GM23248 (cell line): ENCODE measurements at places on chromosomes 5 and 9.

- no peak for DNase-seq
Observed at GRCh38 chr5:176744584-176744965, 65.8 kb upstream of the UNC5A start.

DNA sequence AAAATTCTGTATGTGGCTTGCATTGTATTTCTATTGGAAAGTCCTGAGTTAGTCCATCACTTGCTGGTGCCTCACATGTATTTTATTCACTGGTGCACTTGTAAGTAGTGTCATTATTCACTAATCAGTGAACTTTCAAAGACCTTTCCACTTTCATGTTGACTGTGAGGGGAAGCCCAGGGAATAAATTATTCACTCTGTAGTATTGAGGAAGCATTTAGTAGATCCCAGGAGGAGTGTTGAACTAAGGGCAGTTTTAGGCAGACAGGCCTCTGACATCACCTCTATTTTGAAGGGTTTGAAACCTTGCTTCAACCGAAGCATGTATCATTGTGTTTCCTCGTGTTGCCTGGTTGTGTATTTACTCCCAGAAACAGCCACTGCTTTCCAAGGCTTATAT is 705.4 kb upstream of the RIOK2 start:
- no peak for DNase-seq

- no peak for DNase-seq
Observed at GRCh38 chr5:158852622-158853021, 247.1 kb downstream of the EBF1 start.

- DNase-seq, result peak; percentile 72
Observed at GRCh38 chr5:137753691-137754187, 424 bp downstream of the HNRNPA0 start.

- peak; percentile 86 for DNase-seq
Observed at GRCh38 chr5:181217111-181217802, 5.8 kb upstream of the TRIM41 start.

- DNase-seq, result peak; percentile 82
Observed at GRCh38 chr5:142716963-142717362, 31.1 kb upstream of the FGF1 start.

GRCh38 chr5:111454776-111455175 is 57.6 kb downstream of the STARD4 start:
- no peak for DNase-seq

- no peak for DNase-seq
Observed at GRCh38 chr5:129216001-129216400, 121.5 kb downstream of the ISOC1 start.

- DNase-seq, result peak; percentile 89
Observed at GRCh38 chr9:16526380-16526779, 344.1 kb downstream of the BNC2 start.

- peak; percentile 57 for DNase-seq
Observed at GRCh38 chr5:160230686-160231527, 1.6 kb downstream of the FABP6 start.

DNA sequence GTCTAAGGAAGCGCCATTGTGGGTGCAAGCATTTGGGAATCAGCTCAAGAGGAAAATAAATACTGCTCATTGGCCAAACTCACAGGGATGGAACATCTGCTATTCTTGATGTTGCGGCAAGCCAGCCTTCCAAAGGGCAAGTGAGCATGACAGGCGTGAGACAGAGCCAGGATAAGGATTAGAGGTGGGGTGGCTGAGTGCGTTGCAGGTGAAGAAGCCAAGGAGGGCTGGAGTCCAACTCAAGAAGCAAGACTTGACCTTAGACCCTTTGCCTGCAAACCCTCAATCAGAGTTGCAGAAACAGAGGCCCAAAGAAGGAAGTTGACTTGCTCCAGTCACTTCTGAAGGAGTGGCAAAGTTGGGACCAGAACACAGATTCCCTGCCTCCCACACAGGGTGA is 79.4 kb downstream of the WWC1 start:
- DNase-seq, result no peak

DNA sequence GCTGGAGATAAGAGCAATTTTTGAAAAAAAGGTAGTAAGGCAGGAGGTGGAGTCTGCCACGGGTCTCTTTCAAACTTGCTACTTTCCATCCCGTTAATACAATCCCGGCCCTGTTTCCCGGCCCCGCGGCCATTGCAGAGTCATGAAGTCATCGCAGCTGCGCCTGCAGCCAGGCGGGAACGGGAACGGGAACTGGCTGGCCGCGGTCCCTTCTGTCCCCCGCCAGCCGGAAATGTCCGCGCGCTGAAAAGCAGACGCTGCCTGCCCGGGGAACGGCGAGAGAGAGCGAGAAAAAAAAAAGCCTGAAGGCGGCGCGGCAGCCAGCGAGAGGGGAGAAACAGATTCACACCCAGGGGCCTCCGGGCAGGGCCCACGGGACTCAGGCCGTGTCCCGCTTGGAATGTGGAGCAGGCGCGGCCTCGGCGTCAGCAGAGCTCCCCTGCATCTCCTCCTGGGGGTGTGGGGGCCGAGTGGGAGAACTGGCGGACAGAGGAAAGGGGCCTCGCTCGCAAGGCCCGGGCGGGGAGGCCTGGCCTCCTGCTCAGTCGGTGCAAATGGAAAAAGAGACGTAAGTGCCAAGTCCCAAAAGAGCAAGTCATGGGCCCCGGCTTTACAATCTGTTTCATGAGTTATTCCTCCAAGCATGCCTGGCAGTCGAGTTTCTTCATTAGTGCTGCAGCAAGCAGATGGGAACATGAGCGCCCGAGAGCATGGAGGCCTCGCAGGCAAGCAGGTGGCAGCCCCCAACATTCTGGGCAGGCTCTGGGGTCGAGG is 201.2 kb upstream of the GAS1 start:
- peak; percentile 91 for DNase-seq

- DNase-seq, result peak; percentile 89
Observed at GRCh38 chr9:5879419-5880181, 11.1 kb upstream of the MLANA start.

DNA sequence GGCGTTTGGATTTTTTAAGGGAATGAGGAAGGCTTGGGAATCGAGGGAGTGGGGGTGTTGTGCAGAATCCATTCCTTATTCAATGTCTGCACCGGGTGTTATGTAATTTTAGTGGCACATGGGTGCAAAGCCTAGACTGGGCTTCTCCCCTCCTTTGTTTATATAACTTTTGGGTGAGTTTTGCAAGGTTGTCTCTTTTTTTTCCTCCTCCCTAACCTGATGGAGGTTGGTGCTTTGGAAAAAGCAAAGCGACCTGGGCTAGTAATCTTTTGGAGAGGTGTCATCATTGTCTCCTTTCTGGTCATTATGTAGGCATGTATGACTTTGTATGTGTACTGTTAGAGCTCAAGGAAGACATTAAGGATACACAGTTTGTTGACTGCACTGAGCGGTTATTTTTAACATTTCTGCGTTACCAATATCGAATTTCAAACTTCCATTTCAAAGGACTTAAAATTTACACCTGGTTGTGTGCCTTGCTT is 3.1 kb downstream of the SMARCA2 start:
- no peak for DNase-seq

DNA sequence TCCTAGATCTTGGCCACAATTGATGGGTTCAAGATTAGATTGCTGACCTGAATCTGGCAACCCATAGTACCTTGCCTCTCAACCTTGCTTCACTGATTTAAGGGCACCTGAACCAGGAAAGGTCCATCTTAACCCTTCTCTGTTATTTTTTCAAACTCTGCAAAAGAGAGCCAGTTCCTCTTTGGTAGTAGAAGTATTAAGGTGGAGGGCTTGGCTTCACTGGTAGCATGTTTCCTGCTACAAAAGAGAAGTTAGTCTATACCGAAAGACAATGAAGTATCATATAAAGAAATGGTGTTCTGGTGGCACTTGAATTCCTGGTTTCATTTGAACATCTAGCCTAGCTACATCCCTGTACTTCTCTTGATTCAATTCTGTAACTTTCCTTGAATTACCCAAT is 8.5 kb downstream of the ALG2 start:
- DNase-seq, result no peak

DNA sequence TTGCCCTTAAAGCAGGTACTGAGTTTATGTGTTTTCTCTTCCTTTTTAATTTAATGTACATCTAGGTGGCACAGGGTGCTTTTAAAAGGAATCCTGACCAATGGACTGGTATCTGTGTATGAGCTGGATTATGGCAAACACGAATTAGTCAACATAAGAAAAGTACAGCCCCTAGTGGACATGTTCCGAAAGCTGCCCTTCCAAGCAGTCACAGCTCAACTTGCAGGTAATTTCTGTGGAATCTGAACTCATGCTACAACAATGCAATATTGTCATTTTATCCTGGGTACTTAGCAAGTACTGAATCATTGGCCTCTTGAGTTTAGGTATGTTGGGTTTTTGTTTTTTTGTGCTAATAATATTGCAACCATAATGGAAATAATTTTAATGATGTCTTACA is 14.4 kb upstream of the TMOD1 start:
- DNase-seq, result peak; percentile 37

DNA sequence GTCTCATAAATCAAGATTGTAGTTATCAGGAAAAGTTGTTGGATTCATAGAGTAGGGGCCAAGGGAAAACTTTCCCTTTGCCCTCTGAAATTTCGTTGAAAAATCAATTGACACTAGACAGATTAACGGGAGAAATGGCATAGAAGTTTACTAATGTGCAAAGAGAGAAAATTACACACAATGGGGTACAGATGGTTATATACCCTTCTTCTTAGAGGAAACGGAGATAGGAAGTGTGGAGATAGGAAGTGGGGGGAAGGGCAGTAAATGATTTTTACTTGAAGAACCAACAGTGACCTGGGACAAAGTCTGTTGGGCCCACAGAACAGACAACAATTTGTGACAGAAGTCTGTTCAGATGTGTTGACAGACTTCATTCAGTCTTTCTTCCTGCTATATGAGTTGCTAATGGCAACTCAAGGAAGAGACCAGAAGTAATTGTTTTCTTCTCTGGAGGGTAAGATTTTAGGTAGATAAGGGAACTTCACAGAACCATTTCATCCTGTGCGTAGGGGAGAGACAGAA is 177.9 kb downstream of the C9orf152 start:
- DNase-seq, result no peak

GRCh38 chr9:91164724-91165520 is 196.8 kb downstream of the AUH start:
- DNase-seq, result peak; percentile 97

GRCh38 chr9:118148990-118149389 is 444.8 kb downstream of the TLR4 start:
- DNase-seq, result no peak

GRCh38 chr5:57834829-57835608 is 352.4 kb upstream of the ACTBL2 start:
- no peak for DNase-seq

DNA sequence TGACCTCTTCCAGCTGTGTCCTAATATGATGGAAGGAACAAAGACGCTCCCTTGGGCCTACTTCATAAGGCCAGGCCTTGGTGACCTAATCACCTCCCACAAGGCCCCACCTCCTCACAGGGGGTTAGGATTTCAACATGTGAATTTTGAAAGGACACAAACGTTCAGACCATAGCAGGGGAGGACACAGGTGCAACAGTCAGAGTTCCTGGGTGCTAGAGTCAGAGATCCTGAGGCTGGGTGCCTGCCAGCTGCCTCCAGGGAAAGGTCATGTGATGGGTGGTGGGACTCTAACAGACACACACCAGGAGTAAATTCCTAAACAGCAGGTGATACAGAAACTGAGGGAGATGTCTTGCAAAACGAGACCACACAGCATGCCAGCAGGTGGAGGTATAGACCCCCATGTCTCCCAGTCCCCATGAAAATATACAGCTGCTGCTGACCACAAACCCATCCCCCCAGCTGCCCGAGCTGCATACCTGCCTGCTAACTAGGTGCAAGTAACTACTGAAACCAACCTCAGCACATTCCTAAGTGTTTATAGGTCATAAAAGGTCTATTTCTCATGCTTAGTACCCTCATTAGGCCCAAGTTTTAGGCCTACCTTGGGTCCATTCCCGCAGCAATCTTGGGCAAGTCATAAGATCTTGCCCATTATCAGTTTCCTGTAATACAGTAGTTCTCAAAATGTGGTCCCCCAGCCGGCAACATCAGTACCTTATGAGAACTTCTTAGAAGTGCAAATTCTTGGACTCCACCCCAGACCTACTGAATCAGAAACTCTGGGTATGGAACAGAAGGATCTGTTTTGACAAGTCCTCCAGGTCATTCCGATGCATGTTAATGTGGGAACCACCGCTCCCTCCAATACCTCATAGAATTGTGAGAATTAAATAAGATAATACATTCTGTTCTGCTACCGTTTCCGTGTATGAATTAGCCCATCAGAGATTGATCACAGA is 245.3 kb downstream of the ENC1 start:
- DNase-seq, result no peak

DNA sequence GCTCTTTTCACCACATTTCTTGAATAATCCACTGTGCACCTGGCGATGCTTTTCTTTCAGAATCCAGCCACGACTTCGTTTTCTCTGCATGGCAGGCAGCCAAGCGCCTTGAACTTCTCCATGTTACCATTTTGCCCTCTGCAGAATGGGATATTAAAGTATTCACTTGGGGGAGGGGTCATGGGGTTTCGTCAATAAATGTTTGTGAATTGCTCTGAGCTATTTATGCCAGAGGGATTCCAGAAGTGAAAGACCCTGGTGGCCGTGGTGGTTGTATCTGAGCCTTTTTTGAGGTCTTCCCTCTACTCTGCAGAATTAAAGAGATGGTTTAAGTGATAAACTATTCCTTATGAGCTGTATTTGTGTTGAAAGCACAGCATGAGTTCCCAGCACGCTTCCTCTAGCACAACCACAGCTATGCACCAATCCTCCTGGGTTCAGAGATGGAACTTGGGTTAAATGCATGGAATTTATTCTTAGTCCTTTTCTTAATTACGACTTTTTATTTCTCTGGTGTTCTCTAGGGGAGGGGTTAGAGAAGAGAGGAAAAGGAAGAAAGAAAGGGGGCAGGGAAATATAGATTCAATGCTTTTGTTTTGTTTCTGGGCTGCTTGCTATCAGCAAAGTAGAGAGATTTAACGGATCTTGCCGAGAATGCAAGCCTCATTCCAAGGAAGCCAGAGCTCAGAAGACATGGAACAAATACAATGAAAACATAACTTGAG is 478.2 kb upstream of the TNC start:
- DNase-seq, result peak; percentile 90

- no peak for DNase-seq
Observed at GRCh38 chr5:37412515-37412914, 33.4 kb downstream of the WDR70 start.

- DNase-seq, result no peak
Observed at GRCh38 chr9:124016175-124017050, 4.8 kb downstream of the LHX2 start.

DNA sequence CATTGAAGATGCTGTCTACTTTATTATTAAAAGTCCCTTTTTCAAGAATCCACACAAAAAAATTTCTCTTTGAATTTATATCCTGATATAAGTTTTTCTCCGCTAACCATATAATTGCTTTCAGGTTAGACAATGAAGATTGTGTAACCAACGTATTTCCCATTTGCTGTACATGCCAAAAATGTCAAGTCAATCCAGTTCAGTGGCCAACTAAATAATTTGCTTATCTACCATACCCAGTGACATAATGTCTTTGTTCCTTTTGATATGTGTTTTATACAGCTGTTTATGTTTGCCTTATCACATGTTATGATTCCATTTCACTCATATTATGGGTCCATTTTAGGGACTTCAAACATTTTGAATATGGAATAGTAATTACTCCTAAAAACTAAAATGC is 349.9 kb downstream of the EFNA5 start:
- no peak for DNase-seq

GRCh38 chr9:131394464-131395156 is 724 bp downstream of the PRRC2B start:
- DNase-seq, result peak; percentile 75
